Activated CD8-positive, alpha-beta memory T cell treated with anti-CD3 and anti-CD28 coated beads for 1 hour (primary cell): ENCODE measurements at places on chromosomes 12 and 14.

GRCh38 chr12:202081-202731 is 11.8 kb downstream of the SLC6A12 start:
- DNase-seq, result no peak

DNA sequence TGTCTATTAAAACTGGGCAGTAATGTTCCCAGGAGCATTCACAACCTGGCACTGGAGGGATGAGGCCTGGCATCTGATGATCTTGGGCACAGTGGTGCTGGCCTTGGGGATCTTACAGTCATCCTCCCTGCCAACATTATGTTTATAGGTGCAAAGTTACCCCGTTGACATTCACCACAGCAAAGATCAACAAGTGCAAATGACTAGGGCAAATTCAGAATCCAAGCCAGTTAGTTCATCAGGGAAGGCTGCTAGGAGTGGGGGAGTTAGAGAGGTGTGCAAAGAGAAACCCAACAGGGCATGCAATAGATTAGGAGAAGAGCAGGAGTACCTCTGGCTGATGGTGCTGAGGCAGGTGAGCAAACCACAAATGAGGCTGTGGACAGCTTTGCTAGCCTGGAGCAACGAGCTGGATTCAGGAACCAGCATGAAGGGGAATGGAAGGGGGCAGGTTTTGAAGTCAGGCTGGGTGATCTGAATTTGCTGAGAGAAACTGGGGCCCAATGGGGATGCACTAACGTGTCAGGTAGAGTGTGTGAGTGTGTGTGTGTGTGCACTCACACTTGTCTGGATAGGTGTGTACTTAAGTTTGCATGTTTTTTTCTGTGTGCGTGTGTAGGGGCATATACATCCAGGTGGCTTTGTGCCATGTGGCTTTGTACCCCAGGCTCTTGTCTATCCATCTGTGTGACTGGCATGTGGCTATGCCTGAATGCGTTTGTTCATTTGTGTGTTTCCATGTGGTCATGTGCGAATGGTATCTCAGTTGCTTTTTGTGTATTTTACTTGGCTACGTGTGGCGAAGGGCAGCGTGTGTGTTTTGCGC is 1.6 kb downstream of the CISTR start:
- no peak for DNase-seq

GRCh38 chr12:49864798-49865090 is 21.8 kb upstream of the BCDIN3D start:
- no peak for DNase-seq

DNA sequence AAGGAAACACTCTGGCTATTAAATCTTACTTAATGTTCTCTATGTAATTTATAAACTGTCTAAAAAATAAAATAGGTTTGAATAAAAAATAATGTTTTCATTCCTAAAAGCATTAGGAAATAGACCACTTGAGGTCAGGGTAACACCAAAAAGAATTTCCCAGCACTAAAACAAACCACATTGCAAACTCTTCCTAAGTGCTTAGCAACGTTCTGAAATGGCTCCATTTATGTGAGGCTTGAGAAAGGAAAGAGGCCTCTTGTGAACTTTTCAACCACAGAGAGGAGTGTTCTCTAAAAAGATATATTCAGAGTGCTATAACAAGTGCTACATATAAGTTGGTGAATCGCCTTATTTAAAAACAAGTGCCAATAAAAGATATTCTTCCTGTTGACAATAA is 42.7 kb downstream of the ALX1 start:
- DNase-seq, result no peak

DNA sequence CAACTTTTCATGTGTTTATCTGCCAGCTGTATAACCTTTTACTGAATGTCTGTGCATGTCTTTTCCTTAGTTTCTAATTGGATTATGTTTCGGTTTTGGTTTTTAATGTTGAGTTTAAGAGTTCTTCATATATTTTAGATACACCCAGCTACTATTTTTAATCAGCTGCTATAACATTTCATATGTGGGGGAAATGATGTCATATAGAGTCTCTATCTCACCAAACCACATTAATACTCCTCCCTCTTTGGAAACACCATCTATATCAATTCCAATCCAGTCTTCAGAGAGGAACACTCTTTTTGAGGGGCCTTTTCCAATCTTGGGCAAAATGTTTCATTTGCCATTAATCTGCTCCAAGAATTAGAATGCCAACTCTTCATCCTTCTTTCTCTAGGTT is 28.5 kb upstream of the GCH1 start:
- DNase-seq, result no peak

DNA sequence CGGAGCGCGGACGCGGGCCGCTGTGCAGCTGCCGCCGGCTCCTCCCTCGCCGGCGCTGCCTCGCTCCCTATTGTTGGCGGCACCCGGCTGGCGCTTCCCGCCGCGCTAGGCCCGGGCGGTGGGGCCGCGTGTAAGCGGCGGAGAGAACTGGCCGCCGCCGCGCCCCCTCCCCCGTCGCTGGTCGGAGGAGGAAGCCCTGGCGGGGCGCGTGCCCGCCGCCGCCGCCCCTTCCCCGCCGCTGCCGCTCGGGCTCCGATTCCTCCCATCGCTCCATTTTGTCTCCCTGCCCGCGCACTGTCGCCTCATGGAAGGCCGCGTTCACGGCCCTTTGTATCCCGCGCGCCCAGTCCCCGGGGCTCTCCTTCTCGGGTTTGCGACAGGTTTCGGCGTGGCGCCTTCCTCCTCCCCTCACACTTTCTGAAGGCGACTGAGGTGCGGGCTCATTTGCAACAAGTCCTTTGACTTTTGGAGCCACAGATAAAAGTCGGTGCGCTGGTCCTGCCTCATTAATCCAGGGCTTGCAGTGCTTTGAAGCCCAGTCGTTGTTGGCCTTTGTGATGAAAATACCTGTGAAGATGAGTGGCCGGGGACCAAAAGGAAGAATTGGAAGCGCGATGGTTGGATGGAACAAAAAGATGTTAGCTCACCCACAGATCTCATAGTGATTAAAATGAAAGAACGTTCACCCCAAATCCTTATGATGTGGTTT is 707 bp downstream of the CPSF6 start:
- DNase-seq, result no peak
